ENCODE measurements at places on chromosomes 6 and 20.

GRCh38 chr6:88244721-88245120, 78.6 kb upstream of the CNR1 start:
- no peak for DNase-seq

DNA sequence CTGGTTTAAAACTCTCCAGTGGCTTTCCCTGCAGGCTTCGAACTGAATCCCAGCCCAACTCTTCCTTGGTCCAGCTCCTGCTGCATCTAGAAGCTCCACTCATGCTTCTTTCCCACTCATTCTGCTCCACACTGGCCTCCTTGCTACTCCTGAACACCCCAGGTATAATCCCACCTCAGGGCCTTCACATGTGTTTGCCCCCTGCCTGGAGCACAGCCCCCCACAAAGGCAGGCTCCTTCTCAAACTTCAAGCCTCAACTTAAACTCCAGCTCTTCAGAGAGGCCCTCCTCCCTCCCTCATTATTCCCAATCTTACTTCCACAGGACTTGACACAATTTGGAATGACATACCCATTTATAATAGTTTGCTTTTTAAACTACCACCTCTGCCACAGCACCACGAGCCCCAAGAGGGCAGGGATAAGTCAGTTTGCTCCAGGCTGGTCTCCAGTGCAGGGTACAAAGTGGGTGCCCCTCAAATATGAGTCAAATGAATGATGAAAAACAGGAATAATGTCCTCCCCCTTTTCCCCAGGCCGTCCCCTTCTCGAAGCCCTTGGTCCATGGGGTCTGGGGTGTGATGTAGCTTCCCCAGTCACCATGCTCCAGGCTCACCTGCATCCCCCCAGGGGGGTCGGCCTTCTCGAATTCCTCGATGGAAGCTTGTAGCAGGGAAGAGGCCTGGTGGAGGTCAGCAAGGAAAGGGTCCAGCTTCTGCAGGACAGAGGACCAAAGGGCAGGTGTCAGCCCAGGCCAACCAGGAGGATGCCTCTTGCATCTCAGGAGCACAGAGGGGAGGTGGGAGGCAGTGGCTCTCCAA, 37.4 kb downstream of the KIAA1755 start:
- no peak for DNase-seq

DNA sequence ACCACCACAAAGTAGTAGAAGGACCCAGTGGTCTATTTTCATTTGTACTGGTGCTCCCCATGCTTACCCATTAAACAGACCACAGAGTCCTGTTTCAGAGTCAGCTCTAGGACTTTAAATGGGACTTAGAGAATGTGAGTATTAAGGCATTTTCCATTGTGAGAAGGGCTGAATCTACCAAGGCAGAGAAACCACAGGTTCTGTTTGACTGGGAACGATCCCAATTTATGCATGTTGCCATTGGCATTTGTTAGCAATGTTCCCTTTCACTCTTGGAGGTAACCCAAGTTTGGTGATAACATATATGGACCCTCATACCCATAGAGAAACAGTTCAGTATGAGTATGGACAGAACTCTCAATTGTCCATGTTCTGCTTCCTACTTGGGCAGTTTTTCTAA, 672.8 kb downstream of the KIF16B start:
- no peak for DNase-seq

DNA sequence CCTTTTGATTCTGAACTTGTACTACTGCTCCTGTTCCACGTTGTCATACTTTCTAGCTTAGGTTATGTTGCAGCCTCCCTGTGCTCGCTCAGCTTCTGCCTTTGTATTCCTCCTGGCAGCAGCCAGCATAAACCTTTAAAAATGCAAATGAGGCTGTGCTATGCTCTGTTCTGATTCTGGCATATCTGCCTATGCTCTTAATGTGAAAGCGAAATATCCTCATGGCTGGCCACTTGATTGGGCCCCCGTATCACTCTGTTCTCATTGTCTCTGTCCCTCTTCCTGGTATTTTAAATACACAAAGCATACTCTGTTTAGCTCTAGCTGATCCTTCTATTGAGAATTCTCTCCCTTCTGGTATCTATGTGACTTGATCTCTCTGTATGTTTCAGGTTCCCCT, 139.0 kb downstream of the JARID2 start:
- DNase-seq, result no peak

GRCh38 chr6:144268794-144269349, 16.3 kb upstream of the UTRN start:
- no peak for DNase-seq

- no peak for DNase-seq
Measured at GRCh38 chr20:14337400-14338171, at the start of gene FLRT3. FLRT3 (minus strand) TSS chr20:14337612; CDS start chr20:14327506, 10,106 bp downstream.

- DNase-seq, result no peak
Measured at GRCh38 chr20:19566226-19566945, 191.7 kb upstream of the RIN2 start.

GRCh38 chr6:152166897-152167296, 359.4 kb downstream of the ESR1 start:
- no peak for DNase-seq

DNA sequence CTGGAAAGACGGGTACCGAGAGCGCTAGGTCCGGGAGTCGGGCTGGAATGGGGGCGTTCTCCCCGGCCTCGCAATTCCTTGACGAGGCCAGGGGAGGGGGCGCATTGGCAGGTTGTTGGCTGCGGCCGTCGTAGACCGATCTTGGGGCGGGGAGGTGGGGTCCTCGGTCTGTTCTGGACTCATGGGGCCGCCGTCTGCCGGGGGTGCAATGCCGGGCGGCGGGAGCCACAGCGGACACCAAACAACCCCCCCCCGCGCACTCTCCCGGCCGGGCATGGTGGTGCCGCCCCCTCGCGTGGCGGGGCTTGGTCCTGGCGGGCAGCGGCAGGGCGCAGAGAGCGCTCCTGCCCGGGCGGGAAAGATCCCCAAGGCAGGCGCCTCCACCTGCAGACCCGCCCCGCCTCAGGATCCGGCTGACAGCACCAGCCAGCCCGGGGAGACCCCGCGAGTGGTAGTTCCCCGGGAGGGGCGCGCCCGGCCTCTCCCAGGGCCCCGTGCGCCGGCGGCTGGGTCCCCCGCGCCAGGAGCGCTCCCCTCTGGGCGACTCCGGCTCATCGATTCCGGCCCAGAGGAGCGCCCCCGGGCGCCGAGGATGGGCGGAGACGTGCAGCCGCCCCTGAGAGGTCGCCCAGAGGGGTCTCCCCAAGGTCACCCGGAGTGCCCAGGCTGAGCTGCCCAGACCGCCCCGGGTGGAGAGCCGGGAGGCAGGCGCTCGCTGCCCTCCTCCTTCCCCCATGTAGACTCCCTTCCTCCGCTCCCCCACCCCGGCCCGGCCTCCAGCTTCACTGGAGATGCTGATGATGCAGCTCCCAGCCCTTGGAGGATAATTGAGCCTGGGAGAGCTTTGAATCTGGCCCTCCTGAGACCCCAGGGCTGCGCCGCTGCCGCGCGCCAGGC, 709 bp downstream of the PPP1R16B start:
- peak; percentile 5 for DNase-seq

GRCh38 chr20:8633366-8633765, 435.5 kb upstream of the PLCB4 start:
- DNase-seq, result no peak

GRCh38 chr20:47611785-47612184, 110.1 kb downstream of the NCOA3 start:
- DNase-seq, result no peak

- DNase-seq, result no peak
Measured at GRCh38 chr6:31979238-31979898, 2.5 kb upstream of the C4A start.

GRCh38 chr20:2206957-2207769, 88.6 kb upstream of the TGM3 start:
- DNase-seq, result peak; percentile 23

- DNase-seq, result no peak
Measured at GRCh38 chr20:33719277-33719988, 677 bp downstream of the PXMP4 start.

GRCh38 chr20:46400253-46400652, 6.2 kb downstream of the ELMO2 start:
- no peak for DNase-seq

- no peak for DNase-seq
Measured at GRCh38 chr6:136640132-136640915, 90.1 kb upstream of the MAP7 start.

DNA sequence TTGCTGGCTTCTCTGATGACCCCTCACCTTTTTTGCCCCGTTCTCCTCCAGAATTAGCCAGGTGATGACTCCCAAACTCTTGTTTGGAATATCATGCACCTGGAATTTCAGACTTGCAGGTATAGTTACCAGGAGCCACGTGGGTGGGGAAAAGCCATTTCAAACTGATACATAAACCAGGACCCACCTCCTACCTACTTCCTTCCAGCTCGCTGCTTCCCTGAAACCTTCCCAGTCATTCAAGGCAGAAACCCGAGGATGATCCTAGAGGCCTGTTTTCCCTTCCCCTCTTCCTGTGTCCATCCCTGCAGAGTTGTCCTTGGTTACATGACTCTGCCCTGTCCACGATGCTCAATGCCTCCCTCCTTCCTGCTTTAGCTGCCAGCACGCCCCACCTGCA, 101.9 kb downstream of the MTHFD1L start:
- no peak for DNase-seq

GRCh38 chr20:63745961-63746731, 6.6 kb downstream of the SLC2A4RG start:
- no peak for DNase-seq

DNA sequence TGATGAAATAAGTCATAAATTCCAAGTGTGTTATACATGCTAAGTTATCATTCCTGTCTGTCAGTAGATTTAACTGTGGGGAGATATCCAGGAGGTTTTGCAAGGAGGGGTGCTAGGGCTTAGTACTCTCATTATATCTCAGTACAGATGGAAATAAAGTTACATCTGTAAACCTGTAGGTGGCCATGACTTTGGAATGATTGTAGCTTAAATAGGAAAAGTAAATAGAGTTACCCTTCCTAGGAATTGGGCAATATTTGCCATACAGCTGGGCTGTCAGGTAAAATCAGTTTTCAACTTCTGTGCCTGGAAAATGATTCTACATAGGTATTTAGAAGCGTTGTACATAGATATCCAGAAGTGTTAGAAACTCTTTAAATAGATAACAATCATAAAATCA, 19.8 kb upstream of the TGM3 start:
- DNase-seq, result no peak

- DNase-seq, result no peak
Measured at GRCh38 chr6:144469144-144469575, 184.0 kb downstream of the UTRN start.

- no peak for DNase-seq
Measured at GRCh38 chr6:17640477-17640917, 40.4 kb downstream of the FAM8A1 start.

GRCh38 chr6:6881438-6882225, 226.1 kb upstream of the RREB1 start:
- DNase-seq, result no peak

DNA sequence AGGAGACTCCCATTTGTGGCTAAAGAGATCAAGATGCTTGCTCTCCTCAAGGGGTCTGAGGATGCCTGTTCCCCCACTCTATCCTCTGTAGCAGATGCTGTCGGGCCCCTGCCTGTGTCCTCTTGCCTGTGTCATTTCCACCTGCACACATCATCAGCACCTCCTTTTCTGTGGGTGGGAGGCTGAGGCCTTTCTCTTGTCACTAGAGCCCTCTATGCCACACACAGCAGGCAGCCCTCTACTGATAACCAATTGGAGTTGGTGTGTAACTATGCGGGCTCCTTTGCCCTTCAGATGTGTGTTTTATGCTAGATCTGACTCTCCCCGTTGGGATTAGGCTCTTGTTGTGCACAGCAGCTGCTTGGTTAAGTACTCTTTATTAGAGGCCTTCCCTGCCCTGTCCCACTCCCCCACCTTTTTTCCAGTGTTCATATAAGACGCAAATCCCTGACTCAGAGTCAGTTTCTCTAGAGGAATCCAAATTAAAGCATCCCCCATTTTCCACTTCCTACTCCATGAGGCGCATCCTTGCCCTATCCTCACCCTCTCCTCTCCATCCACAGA, 7.7 kb downstream of the TREML2 start:
- DNase-seq, result no peak

DNA sequence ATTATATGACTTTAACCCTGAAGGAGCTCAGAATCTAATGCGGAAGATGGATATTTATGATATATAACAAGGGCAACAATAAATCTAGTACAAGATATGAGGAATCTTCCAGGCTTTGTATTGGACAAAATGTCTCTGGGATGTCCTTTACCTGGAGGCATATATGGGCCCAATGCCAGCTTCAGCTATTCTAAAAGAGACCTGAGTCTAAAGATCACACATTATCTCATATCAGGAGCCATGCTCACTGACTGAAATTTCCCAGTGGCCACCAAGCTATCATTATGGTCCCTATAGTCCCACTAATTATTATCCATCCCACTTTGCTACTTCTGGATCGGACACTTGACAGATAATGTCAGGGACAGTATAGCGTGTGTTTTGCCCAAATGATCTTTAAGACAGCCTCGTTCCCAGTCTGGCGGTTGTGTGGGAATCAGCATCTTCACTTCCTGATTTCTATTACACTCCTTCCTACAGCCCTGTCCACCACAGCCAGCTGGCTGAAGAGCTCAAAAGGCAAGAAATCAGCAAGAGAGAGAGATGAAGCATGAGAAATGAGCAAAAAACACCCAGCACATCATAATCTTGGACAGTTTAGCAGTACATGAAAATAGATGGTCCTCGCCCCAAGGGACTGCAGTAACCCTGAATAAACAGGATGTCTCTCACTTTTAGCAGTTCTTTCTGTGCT, 34.9 kb downstream of the KLHL31 start:
- DNase-seq, result no peak

DNA sequence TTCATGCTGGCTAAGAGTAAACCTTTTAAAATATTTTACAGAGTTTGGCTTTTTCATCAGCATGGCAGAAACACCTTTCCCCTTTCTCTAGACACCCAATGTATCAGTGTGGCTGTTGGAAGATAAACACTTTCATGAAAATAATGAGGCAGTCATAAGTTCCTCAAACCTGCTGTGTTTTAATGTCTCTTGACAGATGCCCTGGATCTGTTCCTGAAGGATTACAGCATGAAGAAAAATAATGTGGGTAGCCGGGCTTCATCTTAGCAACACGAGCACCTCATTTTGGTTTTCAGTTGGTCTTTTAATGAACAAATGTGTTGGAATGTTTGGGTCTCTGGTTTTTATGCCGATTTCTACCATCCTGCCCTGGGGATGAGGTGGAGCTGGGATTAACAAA, 45.5 kb upstream of the UNC93A start:
- DNase-seq, result no peak

DNA sequence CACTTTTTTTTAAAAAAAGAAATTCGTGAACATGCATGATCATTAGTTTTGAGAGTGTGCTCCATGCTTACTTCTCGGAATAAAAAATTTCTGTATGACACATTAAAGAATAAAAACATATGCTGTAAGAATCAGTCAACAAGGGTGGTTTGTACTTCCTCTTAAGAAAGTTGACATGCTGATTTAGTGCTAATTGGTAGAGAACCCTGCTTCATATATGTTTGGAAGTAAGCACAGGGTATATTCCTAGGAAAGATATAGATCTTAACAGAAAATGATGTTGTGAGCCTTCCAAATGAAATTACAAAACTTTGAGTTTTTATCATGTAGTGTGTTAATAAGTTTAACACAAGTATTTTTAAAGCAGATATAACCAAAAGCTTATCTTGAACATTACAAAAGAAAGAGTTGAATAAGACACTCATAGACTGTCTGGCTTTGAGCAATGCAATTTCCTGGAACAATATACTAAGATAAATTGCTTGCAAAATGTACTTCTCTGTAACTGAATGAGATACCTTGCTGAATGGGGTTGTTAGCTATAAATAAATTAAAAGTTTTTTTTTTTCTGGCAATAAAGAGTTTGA, 13.8 kb upstream of the VIP start:
- no peak for DNase-seq

- DNase-seq, result peak; percentile 36
Measured at GRCh38 chr6:32973144-32974015, 5.0 kb downstream of the BRD2 start.

GRCh38 chr6:25250878-25251277, 28.3 kb upstream of the CARMIL1 start:
- DNase-seq, result no peak

All from stimulated activated CD8-positive, alpha-beta memory T cell treated with anti-CD3 and anti-CD28 coated beads, Interleukin-12 subunit alpha, Interleukin-12 subunit beta, amount 100 ng/mL, for 1 hour (primary cell).